Vagina (tissue), 2 donors: ENCODE measurements at places on chromosomes 16 and 17.

- DNase-seq: no peak
Measured at GRCh38 chr17:3750926-3751325, 27.2 kb downstream of the HASPIN start.

- DNase-seq: no peak
Measured at GRCh38 chr16:85557083-85557970, 55.8 kb upstream of the GSE1 start.

GRCh38 chr17:45409659-45410076 lies 23.0 kb downstream of the ARHGAP27 start:
- no peak for DNase-seq

DNA sequence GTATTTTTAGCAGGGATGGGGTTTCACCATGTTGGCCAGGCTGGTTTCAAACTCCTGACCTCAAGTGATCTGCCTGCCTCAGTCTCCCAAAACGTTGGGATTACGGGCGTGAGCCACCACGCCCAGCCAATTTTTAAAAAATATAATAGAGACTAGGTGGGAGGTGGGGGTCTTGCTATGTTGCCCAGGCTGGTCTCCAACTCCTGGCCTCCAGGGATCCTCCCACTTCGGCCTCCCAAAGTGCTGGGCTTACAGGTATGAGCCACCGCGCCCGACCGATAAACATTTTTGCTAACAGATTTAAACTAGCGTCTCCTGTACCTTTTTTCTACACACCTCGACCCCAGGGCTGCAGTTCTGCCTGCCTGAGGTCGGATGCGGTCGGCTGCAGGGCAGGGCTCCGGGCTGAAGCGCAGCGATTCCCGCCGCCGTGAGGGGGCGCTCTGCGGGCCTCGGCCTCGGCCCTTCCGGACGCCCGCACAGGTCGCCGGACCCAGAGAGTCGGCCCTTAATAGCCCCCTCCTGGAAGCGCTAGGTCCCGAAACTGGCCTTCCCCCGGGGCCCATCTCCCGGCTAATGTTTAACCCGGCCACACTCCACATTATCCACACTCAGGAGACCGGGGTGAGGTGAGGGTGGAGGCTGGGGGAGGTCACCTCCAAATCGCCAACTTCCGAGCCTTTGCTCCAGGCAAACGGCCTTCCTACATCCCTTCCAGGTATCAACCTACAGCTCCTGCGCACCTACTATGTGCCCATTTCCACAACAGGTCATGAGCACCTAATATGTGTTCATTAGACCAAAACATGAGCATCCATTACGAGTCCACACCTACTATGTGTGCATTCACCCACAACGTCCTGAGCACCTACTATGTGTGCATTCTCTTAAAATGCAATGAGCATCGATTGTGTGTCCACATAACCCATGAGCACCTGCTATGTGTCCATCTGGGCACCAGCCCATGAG lies 2.0 kb upstream of the GLIS2 start:
- DNase-seq: peak; percentile 82

DNA sequence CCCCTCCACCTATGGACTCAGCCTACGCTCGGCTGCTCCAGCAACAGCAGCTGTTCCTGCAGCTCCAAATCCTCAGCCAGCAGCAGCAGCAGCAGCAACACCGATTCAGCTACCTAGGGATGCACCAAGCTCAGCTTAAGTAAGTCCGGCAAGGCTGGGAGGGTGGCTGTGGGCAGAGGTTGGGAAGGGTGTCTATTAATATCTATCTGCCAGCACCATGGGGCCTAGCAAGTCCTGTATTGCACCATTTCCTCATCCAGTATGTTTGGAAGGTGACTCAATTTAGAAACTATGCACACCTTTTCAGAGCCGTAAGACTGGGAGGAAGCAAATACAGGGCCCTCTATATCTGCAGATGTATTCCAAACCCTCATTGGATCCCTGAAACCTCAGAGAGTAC lies 45.0 kb upstream of the ARHGAP44 start:
- DNase-seq: no peak

DNA sequence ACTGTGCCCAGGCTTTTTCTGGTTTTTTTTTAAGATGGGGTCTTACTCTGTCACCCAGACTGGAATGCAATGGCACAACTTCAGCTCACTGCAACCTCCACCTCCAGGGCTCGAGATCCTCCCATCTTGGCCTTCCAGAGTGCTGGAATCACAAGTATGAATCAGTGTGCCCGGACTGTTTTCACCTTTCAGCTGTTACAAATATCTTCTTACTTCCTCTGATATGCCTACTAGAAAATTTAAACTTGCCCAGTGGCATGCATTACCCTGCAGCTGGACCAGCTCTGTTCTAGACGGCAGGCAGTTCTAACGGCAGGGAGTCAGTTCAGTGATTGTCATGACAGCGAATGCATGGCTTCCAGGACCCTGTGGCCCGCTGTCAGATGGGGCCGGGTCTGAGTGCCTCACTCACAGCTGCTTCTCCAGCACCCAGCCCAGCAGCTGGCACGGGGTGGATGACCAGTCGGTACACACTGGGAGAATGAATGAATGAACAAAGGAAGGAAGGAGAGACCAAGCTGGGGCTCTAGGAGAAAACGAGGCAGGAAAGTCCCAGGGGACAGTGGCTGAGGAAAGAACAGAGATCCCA lies 28.0 kb upstream of the LITAF start:
- DNase-seq: no peak

DNA sequence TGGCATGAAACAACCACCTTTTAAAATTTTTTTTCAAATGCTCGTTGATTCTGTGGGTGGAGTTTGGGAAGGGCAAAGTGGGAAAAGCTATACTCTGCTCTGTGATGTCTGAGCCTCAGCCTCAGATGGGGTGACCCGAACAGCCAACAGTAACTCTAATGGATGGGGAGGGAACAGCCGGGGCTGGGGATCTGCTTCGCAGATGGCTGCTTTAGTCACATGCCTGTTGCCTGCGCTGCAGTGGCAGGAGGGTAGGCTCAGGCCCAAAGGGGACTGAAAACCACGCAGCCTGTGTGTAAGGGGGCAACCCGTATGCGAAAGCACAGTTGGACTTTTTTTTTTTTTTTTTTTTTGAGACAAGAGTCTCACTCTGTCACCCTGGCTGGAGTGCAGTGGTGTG lies 14.9 kb upstream of the MAPK3 start:
- DNase-seq: no peak

DNA sequence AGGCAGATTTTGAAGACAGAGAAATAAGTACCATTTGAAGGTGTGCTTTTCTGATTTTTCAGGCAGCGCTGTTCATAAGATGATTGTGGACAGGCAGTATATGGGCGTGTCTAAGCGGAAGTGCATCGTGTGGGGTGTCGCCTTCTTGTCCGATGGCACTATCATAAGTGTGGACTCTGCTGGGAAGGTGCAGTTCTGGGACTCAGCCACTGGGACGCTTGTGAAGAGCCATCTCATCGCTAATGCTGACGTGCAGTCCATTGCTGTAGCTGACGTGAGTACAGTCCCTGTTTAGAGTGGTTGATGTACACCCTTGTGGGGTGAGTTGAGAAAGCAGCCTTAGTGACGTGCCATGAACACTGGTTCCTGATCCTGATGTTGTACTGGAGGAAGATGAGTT lies 10.7 kb downstream of the UTP4 start:
- DNase-seq: no peak

DNA sequence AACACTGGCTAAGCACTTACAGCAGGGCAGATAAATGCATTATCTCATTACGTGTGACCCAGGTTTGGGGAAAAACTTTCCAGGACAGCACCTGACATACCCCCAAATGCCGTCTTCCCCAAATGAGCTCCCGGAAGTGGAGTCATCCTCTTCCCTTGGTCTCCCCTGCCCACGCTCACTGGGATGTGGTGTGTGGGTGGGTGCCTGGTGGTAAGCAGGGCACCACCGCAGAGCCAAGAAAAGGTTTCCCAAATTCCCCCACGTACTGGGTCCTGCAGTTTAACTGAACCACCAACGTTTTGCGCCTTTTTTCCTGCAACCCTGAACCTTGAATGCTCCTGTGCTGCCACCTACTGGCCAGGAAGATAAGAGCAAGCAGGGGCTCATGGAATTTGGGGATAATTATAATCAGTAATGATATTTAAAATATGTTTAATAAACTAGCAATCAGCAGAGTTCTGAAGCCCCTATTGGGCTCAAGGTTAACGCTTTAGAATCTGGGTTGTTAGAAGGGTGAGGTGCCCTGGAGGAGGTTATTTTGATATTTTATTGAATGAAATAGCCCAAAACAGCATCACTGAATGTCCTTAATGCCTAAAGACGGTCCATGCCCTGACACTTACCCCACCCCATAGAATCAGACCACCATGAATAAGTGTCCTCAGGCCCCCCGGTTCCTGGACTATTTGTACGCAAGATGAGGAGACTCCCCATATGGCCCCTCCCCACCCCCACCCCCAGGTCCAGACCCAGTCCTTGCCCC lies 8.0 kb downstream of the SPPL2C start:
- DNase-seq: no peak

GRCh38 chr17:8087075-8087951 lies at the start of gene ALOX12B:
TSS of gene ALOX12B (minus strand) at chr17:8087716. CDS start at chr17:8087442, 274 bp downstream.
- DNase-seq: no peak

GRCh38 chr16:72983728-72984350 lies 64.1 kb downstream of the ZFHX3 start:
- no peak for DNase-seq

- DNase-seq: no peak
Measured at GRCh38 chr17:17377071-17377967, 74.1 kb downstream of the NT5M start.

DNA sequence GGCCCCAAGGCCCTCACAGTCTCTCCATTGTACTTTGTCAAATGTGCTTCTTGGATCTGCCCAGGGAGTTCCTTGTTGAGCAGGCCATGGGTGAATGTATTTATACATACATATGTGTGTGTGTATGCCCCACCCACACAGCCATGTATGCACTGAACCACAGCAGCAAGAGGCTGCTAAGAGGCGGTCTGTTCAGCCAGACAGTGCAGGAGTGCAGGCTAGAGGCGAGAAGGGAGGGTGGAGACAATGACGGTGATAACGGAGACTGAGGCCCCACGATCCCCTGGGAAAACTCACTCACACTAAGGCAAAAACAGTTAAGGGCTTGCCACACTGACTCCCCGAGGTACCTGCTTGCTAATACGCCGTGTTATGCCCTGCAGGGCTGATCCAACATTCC lies 151.0 kb upstream of the CDC42EP4 start:
- no peak for DNase-seq

GRCh38 chr17:57142925-57143324 lies 57.9 kb downstream of the AKAP1 start:
- DNase-seq: no peak

DNA sequence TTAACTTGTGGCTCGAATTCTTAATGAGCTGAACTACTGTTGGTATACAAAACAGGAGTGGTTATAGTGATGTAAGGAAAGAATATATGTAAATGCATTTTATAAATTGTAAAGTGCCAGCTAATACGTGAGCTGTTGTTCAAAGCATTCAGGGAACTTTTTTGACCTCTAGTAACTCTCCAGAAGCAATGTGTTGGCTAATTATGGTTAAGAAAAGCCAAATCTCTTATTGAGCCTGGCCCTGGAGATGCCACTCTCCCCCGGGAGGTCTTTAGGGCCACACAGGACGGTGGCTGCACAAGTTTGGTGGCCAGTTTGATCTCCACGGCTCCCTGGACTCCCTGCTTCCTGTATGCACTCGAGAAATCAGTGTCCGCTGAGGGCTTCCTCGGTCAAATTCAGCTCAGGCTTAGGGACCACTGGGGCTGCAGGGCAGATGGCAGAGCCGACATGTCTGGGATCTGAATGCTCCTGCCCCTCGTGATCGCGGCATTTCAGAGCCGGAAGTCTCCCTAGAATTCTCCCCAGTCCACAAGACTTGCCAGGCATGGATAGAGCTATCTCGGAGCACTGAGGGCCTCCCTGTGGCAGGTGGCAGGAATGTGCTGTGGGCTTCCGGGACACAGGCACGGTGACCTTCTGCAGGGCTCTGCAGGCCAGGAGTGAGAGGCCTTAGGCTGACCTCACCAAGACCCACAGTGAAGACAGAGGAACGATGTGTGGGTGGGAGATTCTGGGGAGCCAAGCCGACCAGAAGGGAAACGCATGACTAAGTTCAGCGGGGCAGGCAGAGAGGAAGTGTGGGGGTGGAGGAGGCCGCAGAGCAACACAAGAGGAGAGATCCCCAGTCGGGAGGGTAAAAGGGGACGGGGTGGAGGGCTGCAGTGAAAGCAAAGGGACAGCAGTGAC lies 18.6 kb upstream of the PITPNM3 start:
- DNase-seq: no peak

DNA sequence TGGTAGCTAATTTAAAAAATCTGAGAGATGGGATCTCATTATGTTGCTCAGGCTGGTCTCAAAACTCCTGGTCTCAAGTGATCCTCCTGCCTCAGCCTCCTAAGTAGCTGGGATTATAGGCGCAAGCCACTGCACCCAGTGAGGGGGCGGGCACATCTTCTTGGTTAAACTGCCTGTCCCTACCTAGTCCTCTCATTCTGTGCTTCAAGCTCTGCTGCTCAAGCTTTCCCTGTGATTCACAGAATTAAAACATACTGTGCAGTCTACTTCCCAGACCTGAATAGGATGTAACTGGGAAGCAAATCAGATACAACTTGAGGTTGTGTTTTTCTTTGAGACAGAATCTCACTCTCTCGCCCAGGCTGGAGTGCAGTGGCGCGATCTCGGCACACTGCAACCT lies 2.3 kb downstream of the MRPL38 start:
- no peak for DNase-seq

DNA sequence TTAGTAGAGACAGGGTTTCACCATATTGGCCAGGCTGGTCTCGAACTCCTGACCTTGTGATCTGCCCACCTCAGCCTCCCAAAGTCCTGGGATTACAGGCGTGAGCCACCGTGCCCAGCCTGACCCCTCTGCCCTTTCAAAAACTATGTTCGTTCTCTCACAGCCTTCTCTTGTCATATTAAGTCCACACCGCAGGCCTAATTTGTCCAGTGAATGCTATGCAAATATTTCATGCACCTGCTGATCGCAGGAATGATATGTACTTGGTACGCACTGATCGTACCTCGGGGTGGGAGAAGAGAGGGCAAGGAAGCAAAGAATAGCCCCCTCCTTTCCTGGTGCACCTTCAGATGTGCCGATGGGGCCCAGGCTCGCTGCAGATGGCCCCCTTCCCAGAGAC lies 3.0 kb upstream of the BIRC5 start:
- no peak for DNase-seq

- no peak for DNase-seq
Measured at GRCh38 chr17:47709594-47709993, 15.6 kb downstream of the TBKBP1 start.

- no peak for DNase-seq
Measured at GRCh38 chr17:57020208-57020607, 42.3 kb downstream of the SCPEP1 start.

GRCh38 chr17:75155191-75155601 lies 884 bp upstream of the JPT1 start:
- DNase-seq: no peak

DNA sequence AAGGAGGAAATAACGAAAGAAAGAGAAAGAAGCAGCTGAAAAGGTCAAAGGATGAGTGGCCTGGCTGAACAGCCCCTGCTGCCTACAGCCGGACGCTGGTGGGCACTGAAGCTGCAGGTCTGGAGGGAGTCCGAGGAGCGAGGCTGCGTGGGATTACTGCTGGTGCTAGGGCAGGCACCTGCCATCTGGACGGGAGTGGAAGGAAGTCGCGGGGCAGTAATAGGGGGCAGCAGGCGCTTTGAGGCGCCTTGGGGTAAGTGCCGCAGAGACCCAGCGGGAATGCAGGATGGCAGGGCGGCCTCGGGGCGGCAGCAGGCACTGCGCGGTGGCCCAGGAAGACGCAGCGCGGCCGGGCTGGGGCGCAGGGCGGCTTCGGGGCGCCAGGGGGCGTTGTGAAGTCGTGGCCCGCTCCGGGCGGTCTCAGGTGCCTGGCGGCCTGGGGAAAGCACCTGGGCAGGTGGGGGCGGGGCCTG lies 303 bp upstream of the SCNN1G start:
- DNase-seq: no peak

- no peak for DNase-seq
Measured at GRCh38 chr16:69204172-69204571, 17.2 kb downstream of the SNTB2 start.

- no peak for DNase-seq
Measured at GRCh38 chr16:87457061-87457611, 35.7 kb downstream of the ZCCHC14 start.
